ENCODE measurements at places on chromosomes 2 and 18.

GRCh38 chr2:199147216-199147615 is 310.5 kb downstream of the SATB2 start:
- no peak for DNase-seq

GRCh38 chr18:13386891-13387801 is 168.6 kb downstream of the LDLRAD4 start:
- no peak for DNase-seq

DNA sequence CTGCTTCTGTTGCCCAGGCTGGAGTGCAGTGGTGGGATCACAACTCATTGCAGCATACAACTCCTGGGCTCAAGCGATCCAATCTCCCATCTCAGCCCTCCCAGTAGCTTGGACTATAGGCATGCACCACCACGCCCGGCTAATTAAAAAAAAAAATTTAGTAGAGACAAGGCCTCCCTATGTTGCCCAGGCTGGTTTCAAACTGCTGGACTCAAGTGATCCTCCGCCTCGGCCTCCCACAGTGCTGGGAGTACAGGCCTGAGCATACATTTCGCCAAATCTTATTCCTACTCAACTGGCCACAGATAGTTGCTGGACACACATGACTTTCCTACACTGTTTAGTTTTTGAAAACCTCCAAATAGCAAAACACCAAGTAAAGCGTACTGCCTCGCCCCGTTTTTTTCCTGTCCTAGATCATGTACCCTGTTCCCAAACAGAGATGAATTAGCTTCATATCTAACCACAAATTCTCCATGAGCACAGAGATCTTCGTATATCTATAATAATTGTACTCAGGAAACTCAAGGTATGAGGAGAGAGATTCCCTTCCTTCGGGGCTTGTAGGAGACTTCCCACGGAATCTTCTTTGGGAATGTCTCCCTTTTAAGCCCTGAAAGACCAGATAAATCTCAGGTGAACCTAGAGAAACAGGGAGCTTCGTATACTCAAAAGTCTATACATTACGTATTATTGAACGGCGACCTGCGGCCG is 598 bp upstream of the C2orf69 start:
- DNase-seq = no peak

- DNase-seq = no peak
Observed at GRCh38 chr2:128178149-128178649, 87.2 kb downstream of the UGGT1 start.

GRCh38 chr2:19480673-19481072 is 122.2 kb upstream of the OSR1 start:
- DNase-seq = no peak

DNA sequence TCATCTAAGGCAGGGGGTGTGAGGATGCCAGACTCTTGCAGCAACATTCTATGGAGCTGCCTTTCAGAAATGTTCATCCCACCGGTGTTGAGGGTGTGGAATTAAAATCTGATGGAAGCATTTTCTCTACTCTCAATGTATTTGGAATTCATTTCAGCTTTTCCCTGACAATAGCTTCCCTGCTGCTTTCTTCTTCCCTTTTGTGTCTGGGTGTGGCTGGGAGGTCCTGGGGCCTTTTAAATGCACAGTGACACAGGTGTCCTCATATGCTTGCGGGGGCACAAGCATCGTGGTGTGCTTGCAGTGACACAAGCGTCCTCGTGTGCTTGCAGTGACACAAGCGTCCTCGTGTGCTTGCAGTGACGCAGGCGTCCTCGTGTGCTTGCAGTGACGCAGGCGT is 43.4 kb upstream of the ASB18 start:
- DNase-seq = no peak

DNA sequence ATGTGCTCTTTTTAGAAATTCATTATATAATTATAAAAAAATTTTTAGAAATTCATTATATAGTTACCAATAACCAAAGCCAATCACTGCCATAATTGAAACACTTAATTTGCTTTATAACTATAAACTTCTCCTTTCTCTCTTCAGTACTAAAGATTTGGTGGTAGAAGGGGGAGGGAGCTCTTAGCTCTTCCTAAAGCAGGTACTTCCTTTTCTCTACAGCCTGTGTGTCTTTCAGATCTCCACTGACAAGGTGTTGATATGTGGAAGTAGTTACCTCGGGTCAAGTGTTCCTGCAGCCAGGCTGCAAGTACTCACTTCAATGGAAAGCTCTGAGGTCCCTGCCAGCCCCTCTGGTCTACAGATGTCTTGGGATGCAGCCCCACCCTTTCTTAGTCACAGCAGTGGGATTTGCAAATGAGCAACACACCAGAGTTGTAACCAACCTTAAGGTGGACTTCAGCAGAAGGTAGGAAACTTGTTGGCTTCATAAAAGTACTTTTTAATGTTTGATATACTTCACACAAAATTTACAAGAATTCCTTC is 690.0 kb downstream of the ARHGAP15 start:
- DNase-seq = no peak

- DNase-seq = no peak
Observed at GRCh38 chr2:187529977-187530721, 24.1 kb downstream of the TFPI start.

GRCh38 chr18:56214706-56215105 is 423.7 kb downstream of the TXNL1 start:
- DNase-seq = no peak

DNA sequence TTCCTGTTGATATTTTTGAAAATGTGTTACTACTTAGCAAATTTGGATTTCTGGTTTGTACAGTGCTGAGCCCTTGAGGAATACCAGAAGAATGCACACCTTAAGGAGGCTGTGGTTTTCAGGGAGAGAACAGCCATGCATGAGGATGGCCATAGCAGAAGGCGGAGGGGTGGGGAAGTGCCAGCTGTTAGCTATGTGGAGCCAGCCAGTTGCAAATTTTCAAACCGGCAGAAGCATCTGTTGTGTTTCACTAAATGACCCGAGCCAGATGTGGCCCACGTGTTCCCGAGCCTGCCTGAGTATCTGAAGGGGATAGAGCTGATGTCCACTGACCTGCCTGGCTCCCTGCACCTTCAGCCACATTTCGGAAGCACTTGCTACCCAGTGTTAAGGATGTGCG is 16.4 kb upstream of the RBM44 start:
- DNase-seq = no peak

DNA sequence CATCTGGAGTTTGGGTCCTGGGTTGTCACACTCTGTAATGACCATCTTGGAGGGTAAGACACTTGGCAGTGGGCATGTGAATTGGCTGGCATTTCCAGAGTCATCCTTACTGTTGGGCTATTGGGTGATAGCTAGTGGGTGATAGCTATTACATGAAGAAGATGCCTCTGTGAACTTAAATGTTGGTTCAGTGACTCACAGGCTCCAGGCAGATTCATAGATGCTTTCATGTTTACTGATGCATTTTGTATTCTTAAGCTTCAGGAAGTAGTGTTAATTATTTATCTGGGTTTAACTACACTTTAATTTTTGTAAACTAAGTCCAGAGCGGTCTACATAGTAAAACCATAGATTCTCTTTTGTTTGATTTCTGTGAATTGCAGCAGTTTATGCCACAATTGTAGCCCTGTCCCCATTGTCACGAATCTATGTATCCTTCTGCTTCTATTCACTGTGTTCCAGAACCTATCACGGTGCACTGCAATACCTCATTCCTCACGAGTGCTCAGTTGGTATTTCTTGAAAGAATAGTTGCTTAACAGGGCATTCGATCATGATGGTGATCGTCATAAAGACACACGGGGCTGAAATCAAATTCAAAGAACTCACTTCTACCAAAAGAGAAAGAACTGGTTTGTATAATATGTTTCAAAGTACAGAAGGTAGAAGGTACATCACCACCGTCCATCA is 79.7 kb downstream of the GBX2 start:
- DNase-seq = no peak
